Sigmoid colon (tissue), 7 donors: ENCODE measurements at places on chromosomes 7 and 10. TPM values are rescaled to one million over a fixed set of nuclear protein-coding genes. Genes with fewer than 3 reads are reported as not detected.

- peak; percentile 37 for DNase-seq
Observed at GRCh38 chr7:51314726-51315125, 1.9 kb downstream of the COBL start.

Gene ITGA8
- total RNA-seq: 0.66 TPM

GRCh38 chr10:132685101-132685891, 100.7 kb downstream of the NKX6-2 start:
- DNase-seq: peak; percentile 72

Gene GIMAP1
- total RNA-seq: 5.3 TPM

Gene PRR15
- total RNA-seq: not detected

GRCh38 chr10:51124852-51125251, 50.6 kb downstream of the PRKG1 start:
- DNase-seq: no peak

DNA sequence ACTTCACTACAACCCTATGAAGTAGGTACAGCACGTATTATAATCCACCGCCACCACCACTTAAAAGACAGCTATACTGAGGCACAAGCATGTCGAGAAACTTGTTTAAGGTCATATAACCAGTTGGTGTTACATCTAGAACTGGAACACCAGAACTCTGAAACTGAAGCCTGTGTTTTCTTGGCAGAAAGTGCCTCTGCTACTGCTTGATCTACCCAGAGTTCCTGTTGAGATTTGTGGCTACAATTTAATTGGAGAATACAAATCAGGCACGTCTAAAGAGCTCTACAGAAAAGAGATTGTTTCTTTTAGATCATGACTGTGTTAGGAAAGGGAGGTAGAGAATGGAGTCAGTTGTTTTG, 4.3 kb upstream of the ADD3 start:
- DNase-seq: no peak
